ENCODE measurements at places on chromosomes 3 and 15. TPM values are rescaled to one million over a fixed set of nuclear protein-coding genes. Genes with fewer than 3 reads are reported as not detected.

DNA sequence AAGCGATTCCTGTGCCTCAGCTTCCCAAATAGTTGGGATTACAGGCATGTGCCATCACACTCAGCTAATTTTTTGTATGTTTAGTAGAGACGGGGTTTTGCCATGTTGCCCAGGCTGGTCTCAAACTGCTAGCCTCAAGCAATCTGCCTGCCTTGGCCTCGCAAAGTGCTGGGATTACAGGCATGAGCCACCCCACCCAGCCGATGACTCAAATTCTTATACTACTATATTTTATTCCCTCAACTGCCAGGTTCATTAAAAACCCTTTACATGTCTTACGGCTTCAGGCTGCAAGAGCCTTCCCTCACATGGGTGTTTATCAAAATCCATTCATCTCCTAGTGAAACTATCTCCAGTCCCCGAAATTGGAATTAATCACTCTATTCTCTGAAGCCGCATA, 63.4 kb downstream of the CBLB start:
- no peak for DNase-seq

DNA sequence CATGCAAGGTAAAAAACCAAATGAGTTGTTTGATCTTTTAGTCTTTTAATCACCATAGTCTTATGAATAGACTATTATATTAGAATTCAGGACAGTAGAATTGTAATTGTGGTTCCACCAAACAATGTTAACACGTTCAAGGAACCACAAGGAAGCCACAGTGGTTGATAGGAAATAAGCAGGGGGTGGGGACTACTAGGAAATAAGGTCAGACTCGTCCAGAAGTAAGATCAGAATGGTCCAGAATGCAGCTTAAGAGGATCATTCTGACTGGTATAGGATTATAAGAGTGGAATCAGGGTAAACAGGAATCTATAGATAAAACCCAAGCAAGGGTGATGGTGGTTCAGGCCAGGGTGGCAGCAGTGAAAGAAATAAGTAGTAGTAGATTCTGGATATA, 7.5 kb downstream of the MYNN start:
- no peak for DNase-seq

DNA sequence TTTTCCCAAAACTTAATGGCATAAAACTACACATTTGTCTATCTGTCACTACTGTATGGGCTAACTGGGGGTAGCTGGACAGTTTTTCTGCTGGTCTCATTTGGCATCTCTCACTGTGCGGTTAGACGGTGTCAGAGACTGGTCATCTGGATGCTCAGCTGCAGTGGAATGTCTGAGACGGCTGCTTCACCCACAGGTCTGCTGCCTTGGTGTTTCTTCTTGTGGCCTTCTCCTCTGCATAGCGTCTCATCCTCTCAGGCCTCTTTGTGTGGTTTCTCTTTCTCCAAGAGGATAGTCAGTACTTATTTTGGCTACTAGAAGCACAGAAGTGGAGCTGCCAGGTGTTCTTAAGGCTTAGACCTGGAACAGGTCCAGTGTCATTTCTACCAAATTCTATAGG, 35.9 kb upstream of the GOLGA6L9 start:
- DNase-seq, result peak; percentile 0

DNA sequence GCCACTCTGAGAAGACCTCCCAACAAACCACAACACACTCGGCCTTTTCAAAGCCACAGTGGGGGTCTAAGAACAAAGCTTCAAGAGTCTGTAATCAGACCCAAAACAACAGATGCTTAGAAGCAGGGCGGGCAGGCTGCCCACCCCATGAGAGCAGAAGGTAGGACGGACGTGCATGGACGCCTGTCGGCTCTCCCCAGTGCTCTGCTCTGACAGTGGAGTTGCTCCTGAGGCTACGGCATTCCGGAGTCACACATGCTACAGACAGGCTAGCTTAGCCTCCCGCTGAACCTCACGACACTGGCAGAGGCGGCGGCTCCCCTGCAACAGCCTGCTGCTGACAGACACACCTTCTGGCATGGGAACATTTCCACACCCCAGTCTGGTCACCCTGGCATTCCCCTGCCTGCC, 33.5 kb downstream of the SLCO2A1 start:
- peak; percentile 41 for DNase-seq

DPPA2 gene
- total RNA-seq, result not detected

DNA sequence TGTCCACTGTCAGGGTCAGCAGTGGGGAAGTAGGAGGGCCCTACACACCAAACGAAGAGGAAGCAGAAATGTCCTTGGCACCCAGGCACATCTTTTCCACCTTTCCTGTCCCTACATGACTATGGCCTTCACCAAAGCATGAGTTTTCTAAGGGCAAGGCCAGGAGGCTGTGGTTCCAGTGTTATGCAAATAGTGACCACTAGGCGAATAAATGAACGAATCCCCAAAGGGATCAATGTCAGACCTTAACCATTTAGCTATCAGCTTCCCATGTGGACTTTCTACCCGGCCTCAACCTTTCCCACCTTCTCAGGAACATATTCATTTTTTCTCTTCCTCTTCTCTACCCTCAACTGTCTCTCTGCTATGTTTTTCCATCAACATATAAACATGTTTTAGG, 63.1 kb downstream of the NTRK3 start:
- DNase-seq, result no peak
